ENCODE measurements at places on chromosomes 4 and X. TPM values are rescaled to one million over a fixed set of nuclear protein-coding genes. Genes with fewer than 3 reads are reported as not detected.

GRCh38 chr4:58602022-58602421 is 1491.8 kb upstream of the IGFBP7 start:
- DNase-seq: no peak

GRCh38 chr4:8874896-8875680 is 3.4 kb upstream of the HMX1 start:
- no peak for DNase-seq

- no peak for DNase-seq
Measured at GRCh38 chr4:1028574-1029220, 17.3 kb downstream of the FGFRL1 start.

DNA sequence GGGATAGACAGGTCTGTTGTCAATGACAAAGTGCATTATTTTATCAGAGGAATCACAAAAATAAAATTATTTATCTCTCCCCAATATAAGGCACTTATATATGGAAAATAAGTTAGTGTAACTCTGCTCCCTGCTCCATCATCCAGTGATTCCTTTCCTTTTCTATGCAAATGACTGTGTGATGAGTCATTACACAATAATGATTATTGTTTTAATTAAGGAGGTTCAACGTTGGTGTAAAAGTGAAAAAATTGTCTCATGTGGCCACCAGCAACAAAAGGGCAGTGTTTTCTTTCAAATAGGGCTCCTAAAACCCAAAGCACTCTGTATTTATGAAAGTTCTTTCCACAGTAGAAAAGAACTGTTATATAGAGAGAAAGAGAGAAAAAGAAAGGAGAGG is 16.7 kb downstream of the SLC7A11 start:
- DNase-seq: no peak

DNA sequence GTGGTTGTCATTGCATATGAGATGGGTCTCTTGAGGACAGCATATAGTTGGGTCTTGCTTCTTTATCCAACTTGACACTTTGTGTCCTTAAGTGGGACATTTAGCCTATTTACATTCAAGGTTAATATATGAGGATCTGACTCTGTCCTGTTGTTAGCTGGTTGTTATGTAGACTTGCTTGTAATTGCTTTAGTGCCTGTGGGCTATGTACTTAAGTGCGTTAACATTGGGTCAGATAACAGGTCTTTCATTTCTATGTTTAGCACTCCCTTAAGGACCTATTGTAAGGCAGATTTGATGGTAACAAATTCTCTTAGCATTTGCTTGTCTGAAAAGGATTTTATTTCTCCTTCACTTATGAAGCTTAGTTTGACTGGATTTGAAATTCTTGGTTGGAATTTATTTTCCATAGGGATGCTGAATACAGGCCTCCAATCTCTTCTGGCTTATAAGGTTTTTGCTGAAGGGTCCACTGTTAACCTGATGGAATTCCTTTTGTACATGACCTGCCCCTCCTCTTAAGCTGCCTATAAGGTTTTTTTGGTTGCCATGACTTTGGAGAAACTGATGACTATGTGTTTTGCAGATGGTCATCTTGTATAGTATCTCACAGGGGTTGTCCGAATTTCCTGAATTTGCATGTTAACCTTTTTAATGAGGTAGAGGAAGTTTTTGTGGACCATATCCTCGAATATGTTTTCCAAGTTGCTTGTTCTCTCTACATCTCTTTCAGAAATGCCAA is 162.0 kb downstream of the NKX6-1 start:
- no peak for DNase-seq

DNA sequence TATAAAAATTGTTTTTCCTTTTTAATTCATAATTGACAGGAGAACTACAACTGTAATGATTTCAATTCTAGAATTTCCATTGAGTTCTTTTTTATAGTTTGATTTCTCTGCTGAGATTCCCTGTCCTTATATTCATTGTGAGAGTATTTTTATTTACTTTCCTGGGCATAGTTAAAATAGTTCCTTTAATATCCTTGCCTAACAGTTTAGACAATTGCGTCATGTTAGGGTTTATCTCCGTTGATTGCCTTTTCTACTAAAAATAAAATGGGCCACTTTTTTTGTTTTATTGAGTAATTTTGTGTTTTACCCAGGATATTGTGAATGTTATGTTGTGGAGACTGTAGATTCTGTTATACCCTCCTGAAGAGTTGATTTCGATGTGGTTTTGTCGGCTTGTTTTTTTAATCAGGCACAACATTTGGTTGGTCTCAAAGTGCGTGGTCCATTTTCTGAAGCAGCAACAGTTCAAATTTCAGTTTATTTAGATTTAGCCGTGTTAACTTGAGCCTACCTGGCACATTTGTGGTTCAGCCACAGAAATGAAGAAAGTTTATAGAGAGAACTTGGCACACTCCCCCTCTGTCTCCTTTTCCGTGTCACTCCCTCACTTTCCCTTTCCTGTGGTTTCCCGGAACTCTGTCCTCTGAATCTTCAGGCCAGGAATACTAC is 16.0 kb upstream of the PRRG1 start:
- DNase-seq: no peak

DNA sequence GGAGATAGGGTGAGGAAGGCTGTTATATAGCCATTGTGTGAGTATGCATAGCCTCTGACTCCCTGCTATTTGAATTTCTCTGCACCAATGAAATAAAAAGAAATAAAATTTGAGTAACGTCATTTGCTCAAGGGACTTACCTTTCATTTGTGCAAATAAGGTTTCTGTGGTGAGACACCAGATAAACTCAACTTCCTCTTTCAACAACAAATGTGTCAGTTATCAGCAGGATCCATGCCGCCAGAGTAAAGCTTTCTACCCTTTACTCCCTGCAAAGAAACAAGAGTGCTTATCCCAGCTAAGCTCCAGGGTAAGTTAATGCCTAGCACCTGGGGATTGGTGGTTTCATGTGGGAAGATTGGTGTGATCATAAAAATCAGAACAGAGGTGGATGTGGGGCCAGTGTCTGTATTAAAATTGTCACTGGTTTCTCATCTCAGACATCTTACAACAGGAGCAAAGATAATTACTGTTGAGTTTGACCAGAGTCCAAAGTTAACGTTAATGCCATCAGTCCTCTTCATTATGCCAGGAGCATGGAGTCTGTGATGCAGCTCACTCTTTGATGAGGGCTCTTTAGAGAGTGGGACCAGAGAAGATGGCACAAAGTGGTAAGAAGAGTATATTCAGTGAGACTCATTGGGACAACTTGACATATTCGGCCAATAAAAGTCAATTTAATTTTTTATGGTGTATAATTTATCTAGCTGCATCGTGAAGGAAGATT is at the start of gene P2RY10:
Gene P2RY10 (plus strand): TSS at position 206 of the 727 bp plus-strand sequence. CDS start 15,130 bp downstream, outside the sequence.
- DNase-seq: no peak

- DNase-seq: peak; percentile 92
Measured at GRCh38 chr4:139279760-139280620, at the start of gene MGARP. TSS of gene MGARP (minus strand) at chr4:139280225. CDS start at chr4:139280158, 67 bp downstream.

- no peak for DNase-seq
Measured at GRCh38 chr4:182556580-182556979, 313.4 kb downstream of the TENM3 start.

DNA sequence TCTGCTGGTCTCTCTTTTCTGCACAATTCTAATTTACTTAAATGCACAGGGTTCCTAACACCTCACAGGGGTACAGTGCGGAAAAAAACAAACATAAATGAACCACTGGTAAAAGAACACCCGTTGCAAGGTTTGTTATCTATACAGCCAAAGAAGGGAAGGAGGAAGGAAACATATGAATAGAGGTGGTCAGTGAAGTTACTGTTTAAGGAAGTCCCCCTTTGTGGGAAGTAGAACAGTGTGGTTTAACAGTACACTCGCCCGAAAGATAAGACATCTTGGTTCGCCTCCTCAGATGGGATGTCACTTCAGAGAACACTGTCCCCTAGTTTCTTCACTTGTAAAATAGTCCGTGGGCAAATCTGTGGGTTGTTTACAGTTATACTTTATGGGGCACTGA is 57.5 kb downstream of the TEC start:
- DNase-seq: no peak

DNA sequence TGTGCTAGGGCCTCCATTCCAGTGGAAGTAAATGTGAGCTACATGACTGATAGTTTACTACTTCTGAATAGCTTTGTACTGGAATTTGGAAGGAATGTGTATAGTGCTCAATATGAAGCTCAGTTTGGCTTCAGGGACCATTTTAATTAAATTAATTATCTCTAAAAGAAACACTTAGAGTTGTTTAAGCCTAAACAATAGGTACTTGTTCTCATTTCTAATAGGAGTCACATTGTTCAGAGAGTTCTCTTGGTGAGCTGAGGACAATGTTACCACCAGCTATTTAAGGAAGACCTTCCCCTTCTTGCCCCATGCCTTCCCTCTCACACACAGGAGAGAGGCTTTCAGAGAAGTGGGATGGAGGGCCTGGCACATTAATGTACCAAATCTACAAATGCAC is 78.3 kb downstream of the CHIC2 start:
- DNase-seq: no peak

Gene FAM200B
- 31.8 TPM for total RNA-seq

Gene CD40LG
- not detected for total RNA-seq
